ENCODE measurements at places on chromosomes 1 and 21.

GRCh38 chr1:116940814-116941599 is 31.3 kb downstream of the PTGFRN start:
- no peak for DNase-seq

DNA sequence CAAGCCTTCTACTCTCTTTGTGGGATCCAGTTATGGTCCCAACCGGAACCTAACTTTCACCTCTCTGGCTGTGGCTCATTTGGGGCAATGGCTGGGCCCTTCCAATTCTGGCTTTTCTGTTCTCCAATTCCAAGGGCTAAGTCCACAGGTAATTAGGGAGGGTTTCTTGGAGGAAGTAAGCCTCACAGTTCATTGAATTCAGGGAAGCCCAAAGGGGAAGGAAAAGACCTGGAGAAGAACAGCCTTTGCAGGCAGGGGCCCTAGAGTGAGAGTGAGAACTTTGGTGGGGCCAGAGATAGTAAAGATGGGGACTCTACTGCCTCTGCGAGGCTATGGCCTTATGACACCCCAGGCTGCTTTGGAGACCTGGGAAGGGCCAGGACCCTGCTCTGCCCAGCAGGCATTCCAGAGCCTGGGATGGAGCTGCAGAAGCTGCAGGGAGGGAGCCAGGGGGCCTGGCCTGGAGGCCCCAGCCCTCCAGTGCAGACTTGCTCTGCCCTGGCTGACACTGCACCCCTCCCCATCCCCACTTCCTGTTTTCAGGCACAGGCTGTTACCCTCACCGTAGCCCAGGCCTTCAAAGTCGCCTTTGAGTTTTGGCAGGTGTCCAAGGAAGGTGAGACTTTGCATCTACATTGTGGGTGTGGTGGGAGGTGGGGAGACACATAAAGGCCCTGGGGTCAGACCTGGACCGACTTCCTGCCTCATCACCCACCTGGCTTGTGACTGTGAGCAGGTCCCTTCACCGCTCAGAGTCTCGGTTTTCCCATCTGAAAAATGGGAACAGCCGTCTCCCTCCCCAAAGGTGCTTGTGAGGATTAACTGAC is 18.9 kb downstream of the LDLRAP1 start:
- DNase-seq, result peak; percentile 65

DNA sequence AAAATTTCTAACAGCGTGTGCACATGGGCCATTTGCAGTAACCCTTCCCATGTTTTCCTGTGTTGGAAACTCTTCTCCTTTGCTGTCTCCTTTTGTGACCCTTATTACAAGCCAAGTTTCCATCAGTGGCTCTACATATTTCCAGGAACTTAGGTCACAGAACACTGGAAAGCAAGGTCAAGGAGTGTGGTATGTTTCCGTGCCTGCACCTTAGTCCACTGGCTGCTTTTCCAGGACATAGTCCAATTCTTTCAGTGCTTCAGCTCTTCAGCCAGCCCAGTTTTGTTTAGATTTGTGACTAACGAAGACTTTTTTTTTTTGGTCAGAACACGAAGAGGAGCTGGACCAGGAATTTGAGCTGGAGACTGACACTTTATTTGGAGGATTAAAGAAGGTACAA is 33.8 kb downstream of the HHAT start:
- DNase-seq, result no peak

- DNase-seq, result no peak
Observed at GRCh38 chr1:162696286-162696862, 64.1 kb downstream of the DDR2 start.

DNA sequence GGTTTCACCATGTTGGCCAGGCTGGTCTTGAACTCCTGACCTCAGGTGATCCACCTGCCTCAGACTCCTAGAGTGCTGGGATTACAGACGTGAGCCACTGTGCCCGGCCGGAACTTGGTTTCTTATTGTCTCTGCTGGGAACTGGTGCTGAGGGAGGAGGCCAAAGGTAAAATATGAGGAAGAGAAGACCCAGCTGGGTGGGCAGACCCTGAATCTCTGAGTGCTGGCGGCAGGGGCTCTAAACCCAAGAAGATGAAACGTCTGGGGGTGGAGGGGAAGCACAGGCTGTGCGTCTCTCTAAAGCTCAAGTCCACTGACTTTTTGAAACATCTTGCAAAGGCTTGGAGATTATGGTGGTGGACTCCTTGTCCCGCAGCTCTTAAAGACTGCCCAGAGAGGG is 82.0 kb upstream of the TLR5 start:
- DNase-seq, result no peak

DNA sequence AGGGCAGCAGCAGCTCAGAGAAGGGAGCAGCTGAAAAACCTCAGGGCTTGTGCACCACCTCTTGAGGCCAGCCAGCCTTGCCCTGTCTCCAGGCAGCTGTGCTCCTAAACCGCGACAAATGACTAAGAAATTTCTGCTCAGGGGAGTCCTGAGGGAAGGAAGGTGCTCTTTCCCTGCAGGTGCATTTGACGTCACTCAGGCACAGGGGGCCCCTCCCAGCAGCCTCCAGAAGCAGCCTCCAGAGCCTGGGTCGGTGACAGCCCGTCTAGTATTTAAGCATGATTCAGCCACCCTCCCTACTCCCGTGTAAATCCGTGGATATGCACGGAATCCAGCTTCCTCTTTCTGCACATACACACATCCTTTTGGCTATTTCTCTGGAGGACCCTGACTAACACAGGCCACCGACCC is 560.5 kb downstream of the KIF26B start:
- DNase-seq, result no peak

GRCh38 chr1:235156265-235156664 is 4.8 kb downstream of the RBM34 start:
- DNase-seq, result no peak

DNA sequence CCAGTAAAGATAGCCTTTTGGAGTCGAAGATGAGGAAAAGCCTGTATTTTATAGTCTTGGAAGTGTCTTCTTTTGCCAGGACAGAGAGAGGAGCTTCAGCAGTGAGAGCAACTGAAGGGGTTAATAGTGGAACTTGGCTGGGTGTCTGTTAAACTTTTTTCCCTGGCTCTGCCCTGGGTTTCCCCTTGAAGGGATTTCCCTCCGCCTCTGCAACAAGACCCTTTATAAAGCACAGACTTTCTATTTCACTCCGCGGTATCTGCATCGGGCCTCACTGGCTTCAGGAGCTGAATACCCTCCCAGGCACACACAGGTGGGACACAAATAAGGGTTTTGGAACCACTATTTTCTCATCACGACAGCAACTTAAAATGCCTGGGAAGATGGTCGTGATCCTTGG is at the start of gene VCAM1:
Gene VCAM1 (plus strand): TSS at position 253 of the 400 bp plus-strand sequence. CDS start 119 bp downstream, at position 372.
- no peak for DNase-seq

DNA sequence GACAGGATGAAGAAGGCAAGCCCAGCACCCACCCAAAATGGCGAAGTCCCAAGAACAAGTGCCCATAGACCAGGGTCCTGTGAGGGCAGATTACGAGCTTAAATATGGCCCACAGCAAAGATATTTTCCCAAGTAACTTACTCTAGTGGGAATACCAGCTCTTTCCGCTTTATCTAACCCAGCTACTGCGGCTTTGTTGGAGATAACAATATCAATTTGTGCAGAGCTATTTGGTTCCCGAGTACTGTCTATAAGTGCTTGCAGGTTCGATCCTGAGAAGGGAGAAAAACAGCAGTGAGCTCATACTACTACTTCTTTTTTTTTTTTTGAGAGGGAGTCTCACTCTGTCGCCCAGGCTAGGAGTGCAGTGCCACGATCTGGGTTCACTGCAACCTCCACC is 14.3 kb upstream of the DNAJC28 start:
- no peak for DNase-seq

GRCh38 chr1:9606948-9607347 is 18.2 kb downstream of the TMEM201 start:
- DNase-seq, result no peak
